ACHN (cell line): ENCODE measurements at places on chromosomes 3 and 15.

DNA sequence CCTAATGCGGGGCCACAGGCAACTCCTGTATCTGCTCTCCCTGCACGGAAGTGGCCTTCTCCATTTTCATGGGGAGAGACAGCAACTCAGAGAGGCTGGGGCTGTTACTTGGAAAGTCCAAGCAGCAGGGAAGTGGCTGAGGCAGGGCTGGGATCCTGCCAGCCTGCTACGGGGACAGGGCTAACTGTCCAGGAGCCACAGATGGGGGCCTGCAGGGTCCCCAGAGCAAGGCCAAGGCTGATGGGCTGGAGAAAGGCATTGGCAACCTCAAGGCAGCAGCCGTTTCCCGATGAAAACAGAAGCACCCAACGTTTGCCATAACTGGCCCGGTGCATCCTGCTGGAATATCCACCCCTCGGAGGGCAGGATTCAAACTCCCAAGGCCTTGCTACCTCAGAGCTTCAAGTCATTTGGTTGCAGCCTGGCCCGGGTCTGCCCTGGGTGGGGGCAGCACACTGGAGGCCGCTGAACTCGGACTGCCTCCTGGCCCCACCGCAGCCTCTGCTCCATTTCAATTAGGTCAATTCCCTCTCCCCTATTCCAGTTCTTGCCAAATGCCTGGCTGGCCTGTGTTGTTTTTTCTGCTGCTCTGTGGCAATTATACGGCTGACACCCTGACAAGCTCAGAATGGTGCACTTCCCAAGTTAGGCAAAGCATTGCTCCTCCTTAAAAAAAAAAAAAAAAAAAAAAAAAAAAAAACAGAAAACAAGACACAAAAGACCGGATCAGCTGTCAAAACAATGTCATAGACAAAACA lies 143.5 kb downstream of the NUP210 start:
- DNase-seq = no peak

GRCh38 chr15:29774900-29775299 lies 47.4 kb downstream of the TJP1 start:
- DNase-seq = peak; percentile 75

GRCh38 chr15:83358972-83359564 lies 74.6 kb upstream of the BNC1 start:
- DNase-seq = no peak

DNA sequence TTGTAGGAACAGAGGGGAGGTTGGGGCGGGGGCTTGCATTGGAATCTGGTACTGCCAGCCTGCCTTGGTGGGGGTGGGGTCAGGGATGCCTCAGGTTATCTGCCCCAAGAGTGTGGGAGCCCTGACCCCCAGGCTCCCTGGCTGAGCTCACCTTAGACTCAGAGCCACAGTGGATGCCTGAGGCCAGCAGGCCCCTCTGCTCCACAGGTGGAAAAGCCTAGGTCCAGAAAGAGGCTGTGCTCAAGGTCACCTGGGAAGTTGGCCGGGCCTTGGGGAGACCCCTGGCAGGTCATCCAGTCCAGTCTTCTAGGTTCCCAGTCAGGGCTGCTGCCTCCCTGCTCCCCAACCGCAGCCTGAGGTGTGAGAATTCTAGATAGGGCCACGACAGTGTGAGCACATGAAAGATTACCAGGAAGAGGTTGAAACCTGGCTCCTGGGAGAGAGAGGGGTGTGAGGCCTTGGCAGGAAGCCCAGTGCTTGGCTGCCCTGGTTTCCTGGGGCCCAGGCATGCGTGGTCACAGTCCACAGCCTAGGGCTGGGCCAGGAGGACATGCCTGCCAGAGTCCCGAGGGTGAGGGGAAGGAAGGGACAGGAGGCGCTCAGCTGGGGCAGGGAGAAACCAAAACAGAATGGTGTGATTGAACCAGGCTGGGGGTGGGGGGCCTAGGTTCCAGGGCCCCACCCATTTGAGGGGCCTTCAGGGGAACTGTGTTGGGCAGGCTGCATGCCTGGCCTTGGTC lies 4.9 kb downstream of the HDAC11 start:
- DNase-seq = peak; percentile 81

- DNase-seq = no peak
Measured at GRCh38 chr15:74870436-74871215, 2.5 kb downstream of the SCAMP2 start.
